GM23338 (cell line): ENCODE measurements at places on chromosomes 16 and 17.

DNA sequence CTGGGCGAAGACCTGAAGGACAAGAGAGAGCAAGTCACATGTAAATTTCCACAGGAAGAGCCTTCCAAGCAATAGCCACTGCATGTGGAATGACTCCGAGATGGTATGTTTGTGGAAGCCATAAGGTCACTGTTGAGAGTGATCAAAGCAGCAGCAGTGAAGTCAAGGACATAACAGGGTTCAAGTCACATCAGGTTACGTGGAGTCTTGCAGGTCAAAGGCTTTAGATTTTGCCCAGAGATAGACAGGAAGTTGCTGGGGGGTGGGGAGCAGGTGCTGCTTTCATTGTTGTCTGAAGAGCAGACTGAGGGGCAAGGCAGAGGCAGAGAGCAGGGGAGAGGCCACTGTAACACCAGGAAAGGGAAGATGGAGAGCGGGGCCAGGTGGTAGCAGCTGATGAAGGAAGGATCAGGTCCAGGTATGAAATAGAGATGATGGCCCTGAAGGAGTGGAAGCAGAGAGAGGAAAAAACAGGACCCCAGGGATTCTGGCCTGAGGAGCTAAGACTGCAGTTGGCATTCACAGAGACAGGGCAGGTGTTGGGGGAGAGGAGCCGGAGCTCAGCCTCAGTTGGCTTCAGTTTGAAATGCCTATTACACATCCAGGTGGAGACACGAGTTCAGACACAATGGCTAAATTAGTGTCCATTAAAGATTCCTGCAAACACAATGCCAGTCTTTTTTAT is 129.3 kb upstream of the AXIN2 start:
- no peak for DNase-seq
- no peaks in the 10 kb centered on the region for H3K36me3 ChIP-seq
- H3K27ac ChIP-seq = no peak overlapping the region
- H3K4me3 ChIP-seq = no peak overlapping the region
- no peaks in the 10 kb centered on the region for H3K27me3 ChIP-seq

DNA sequence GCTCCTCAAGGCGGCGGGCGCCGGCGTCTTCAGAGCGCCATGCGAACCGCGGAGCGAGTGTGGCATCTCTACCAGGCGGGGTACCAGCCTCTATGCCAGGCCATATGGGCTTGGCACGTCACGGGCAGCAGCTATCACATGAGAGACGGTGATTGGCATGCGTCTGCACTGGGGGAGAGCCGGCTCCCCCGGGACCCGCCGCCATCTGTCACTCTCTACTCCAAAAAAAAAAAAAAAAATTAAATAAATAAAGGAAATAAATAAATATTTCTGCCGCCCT is at the start of gene NEUROD2:
NEUROD2 (minus strand) TSS at position 70 of the 280 bp plus-strand sequence. CDS start 1,321 bp downstream, outside the sequence.
- peaks cover 24% of the 10 kb centered on the region for H3K4me1 ChIP-seq
- no peak for DNase-seq
- peaks cover 97% of the 10 kb centered on the region for H3K27me3 ChIP-seq
- H3K27ac ChIP-seq = no peak within 1 kb of the TSS
- peak within 1 kb of the TSS; percentile 66 for H3K4me3 ChIP-seq
- no peaks in the 10 kb centered on the region for H3K36me3 ChIP-seq

GRCh38 chr16:27822996-27823395 is 240.5 kb downstream of the GSG1L start:
- H3K27me3 ChIP-seq = no peaks in the 10 kb centered on the region
- H3K36me3 ChIP-seq = no peaks in the 10 kb centered on the region
- H3K4me1 ChIP-seq = no peaks in the 10 kb centered on the region
- H3K4me3 ChIP-seq = no peak overlapping the region
- DNase-seq = no peak

GRCh38 chr17:59415397-59415796 is 83.9 kb downstream of the YPEL2 start:
- no peak for DNase-seq
- no peaks in the 10 kb centered on the region for H3K4me1 ChIP-seq
- no peaks in the 10 kb centered on the region for H3K27me3 ChIP-seq
- no peak overlapping the region for H3K27ac ChIP-seq
- H3K36me3 ChIP-seq = no peaks in the 10 kb centered on the region

DNA sequence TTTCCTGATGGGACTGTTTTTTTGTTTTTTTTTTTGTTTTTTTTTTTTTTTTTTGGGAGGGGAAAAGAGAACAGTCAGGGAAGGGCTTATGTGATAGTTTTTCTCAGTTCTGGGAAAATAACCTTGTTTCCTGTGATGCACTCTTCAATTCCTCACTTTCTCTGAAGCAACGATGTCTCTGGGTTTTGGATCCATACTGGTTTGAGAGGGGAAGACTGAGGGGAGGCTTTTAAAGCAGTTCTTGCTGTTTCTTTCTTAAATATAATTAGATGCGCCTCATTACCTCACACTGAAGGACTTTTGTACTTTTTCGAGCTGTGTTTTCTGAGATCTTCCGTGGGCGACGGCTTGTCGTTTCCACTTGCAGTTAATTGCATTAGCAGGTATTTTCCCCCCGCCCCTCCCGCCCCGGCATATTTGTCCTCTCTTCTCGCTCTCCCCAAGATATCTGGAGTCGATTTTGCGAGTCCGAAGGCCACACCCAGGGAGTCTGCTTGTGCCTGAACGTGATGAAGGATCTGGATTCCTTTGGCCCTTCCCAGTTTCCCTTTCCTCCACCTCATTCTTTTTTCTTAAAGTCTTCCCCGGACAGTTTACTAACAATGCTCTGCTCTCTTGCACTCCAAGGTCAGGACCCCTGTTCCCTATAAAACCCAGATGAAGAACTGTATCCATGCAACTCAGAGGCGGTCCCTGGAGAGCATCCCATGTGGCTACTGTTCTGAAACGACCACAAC is 125.2 kb upstream of the ZFHX3 start:
- no peak overlapping the region for H3K27ac ChIP-seq
- no peaks in the 10 kb centered on the region for H3K27me3 ChIP-seq
- H3K4me3 ChIP-seq = no peak overlapping the region
- DNase-seq = no peak
- peaks cover 24% of the 10 kb centered on the region for H3K4me1 ChIP-seq

GRCh38 chr16:86993426-86994110 is 323.6 kb downstream of the C16orf95 start:
- no peak overlapping the region for H3K27ac ChIP-seq
- no peak overlapping the region for H3K4me3 ChIP-seq
- no peak for DNase-seq
- no peaks in the 10 kb centered on the region for H3K27me3 ChIP-seq

DNA sequence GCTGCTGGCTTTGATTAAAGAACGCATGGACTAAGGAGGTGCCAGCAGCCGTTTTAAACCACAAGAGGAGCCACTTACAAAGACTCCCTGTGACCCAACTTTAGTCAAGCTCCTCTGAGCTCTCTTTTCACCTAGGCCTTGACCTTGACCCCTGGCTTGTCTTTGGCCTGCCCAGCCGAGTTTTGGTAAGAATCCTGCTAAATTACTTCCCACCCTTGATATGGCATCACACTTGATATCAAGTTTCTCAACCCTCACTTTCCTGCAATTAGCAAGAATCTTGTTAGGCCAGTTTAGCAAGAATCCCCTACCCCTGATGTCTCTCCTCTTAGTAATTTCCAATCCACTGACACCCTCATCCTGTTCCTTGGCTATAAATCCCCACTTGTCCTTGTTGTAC is 232.8 kb upstream of the SALL1 start:
- peaks cover 27% of the 10 kb centered on the region for H3K4me1 ChIP-seq
- no peaks in the 10 kb centered on the region for H3K36me3 ChIP-seq
- peak; percentile 43 for DNase-seq
- H3K4me3 ChIP-seq = no peak overlapping the region
- H3K27me3 ChIP-seq = no peaks in the 10 kb centered on the region
- H3K27ac ChIP-seq = no peak overlapping the region

GRCh38 chr16:85998868-85999729 is 100.1 kb downstream of the IRF8 start:
- H3K4me1 ChIP-seq = no peaks in the 10 kb centered on the region
- H3K27ac ChIP-seq = no peak overlapping the region
- H3K27me3 ChIP-seq = no peaks in the 10 kb centered on the region
- no peak for DNase-seq
- no peaks in the 10 kb centered on the region for H3K36me3 ChIP-seq
- no peak overlapping the region for H3K4me3 ChIP-seq

DNA sequence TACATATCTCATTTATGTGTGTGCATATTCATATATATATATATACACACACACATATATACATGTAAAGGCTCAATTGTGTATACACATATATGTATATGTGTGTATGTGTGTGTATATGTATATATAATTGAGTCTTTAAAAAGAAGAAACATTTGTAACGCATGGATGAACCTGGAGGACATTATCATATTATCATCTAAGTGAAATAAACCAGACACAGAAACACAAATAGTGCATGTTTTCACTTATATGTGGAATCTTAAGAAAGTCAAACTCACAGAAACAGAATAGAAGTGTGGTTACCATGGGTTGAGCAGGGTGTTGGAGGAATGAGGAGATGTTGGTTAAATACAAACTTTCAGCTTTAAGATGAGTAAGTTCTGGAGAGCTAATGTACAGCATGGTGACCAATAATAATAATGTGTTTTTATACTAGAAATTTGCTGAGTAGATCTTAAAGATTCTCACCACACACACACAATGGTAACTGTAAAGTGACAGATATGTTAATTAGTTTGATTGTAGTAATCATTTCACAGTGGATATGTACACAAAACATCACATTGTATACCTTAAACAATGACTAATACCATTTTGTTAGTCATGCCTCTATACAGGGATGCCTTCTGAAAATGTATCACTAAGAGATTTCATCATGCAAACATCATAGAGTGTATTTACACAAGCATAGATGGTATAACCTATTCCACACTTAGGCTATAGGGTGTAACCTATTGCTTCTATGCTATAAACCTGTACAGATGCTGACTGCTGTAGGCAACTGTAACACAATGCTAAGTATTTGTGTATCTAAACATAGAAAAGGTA is 132.6 kb upstream of the CACNG5 start:
- no peaks in the 10 kb centered on the region for H3K27me3 ChIP-seq
- no peak overlapping the region for H3K4me3 ChIP-seq
- no peaks in the 10 kb centered on the region; the same call in 1 of the 2 replicates for H3K36me3 ChIP-seq
- no peak for DNase-seq
- H3K4me1 ChIP-seq = no peaks in the 10 kb centered on the region
- no peak overlapping the region for H3K27ac ChIP-seq

DNA sequence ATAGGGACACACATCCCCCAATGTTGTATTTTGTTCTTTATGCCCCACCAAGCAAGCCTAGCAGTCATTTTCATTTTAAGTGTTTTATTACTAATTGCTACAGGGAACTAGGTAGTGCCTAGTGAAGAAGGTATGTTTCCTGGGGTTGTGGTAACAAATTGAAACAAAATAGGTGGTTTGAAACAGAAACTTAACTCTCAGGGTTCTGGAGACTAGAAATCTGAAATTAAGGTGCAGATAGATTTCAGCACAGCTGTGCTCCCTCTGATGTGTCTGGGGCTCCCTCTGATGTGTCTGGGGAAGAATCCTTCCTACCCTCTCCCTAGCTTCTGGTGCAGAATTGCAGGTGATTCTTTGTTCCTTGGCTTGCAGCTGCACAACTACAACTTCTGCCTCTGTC is 390.1 kb downstream of the ZFHX3 start:
- H3K27me3 ChIP-seq = no peaks in the 10 kb centered on the region
- H3K27ac ChIP-seq = no peak overlapping the region
- no peaks in the 10 kb centered on the region for H3K36me3 ChIP-seq

DNA sequence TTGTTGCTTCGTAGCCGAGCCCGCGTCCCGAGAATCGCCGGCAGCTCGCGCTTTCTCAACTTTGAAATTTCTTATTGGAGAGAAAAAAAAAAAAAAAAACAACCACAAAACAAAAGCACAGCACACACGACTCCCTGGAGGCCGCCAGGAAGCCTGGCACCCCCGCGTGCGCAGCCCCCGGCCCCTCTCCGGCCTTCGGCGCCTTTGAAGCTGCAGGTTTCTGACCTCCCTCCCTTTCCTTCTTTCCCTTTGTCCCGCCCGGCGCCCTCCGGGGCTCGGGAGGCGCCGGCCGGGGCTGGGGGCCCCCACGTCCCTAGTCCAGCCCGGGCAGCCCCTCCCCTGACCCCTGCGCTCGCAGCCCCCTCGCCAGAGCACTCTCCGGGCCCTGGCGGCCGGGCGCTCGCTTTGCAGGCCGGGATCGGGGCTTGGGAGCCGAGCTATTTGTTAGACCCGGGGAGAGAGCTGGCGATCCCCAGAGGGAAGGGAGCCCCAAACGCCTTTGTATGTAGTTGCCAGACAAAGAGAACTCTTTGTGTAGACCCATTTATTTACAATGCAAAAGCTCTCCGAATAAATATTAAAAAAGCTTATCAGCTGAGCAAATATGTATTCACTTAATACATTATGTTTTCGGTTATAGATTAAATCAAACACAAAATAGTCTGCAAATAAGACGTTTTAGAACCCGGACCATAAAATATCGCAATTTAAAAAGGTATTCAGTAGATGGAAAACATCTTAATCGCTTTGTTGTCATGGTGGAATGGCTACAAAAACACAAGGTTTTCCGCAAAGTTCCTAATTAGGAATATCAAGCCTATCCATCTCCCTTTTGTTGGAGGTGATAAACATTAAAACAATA is 2.3 kb downstream of the BAHCC1 start:
- H3K4me1 ChIP-seq = peaks cover 46% of the 10 kb centered on the region
- DNase-seq = peak; percentile 92
- peak overlapping the region; percentile 65 for H3K4me3 ChIP-seq
- H3K36me3 ChIP-seq = no peaks in the 10 kb centered on the region

- no peaks in the 10 kb centered on the region for H3K36me3 ChIP-seq
- H3K27me3 ChIP-seq = no peaks in the 10 kb centered on the region
- H3K4me1 ChIP-seq = no peaks in the 10 kb centered on the region
- no peak for DNase-seq
Observed at GRCh38 chr16:19151310-19151709, 16.7 kb upstream of the SYT17 start.

GRCh38 chr16:58126451-58126961 is 2.7 kb downstream of the CFAP20 start:
- H3K27ac ChIP-seq = no peak overlapping the region
- H3K36me3 ChIP-seq = no peaks in the 10 kb centered on the region
- peaks cover 23% of the 10 kb centered on the region for H3K4me1 ChIP-seq
- no peaks in the 10 kb centered on the region for H3K27me3 ChIP-seq
- no peak for DNase-seq

DNA sequence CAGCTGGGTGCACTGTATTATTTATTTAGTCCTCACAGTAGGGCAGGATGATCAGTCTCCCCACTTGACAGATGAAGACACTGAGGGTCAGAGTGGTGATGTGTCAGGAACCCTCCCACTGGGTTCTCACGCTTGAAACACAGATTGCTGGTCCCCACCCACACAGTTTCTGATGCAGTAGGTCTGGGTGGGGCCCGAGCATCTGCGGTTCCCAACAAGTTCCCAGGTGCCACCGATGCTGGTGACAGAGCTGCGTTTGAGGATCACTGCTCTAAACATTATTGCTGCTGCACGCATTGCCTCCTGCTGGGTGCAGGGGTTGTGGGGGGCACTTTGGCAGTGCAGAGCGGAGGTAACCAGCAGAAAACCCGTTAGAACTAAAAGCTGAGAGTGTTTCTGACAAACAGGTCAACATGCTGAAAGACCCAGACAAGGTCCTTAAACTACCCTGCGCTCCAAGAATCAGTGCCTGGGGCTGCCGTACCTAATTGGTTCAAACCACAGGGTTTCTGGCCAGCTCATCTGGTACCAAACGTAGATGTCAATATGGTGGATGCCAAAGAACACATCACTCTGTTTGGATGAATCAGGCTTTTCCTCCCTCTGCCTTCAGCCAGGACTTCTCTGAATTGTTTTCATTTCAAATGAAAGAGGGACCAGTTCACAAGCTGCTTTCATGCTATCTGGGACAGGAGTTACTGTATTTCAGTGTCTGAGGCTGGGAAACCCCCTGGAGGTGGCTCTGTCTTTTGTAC is 76.0 kb downstream of the ABCC1 start:
- DNase-seq = no peak
- no peaks in the 10 kb centered on the region for H3K27me3 ChIP-seq
- H3K27ac ChIP-seq = no peak overlapping the region
- H3K36me3 ChIP-seq = no peaks in the 10 kb centered on the region; the same call in 1 of the 2 replicates
